Activated CD4-positive, alpha-beta T cell treated with anti-CD3 and anti-CD28 coated beads for 48 hours (primary cell): ENCODE measurements at places on chromosomes 6 and 20.

DNA sequence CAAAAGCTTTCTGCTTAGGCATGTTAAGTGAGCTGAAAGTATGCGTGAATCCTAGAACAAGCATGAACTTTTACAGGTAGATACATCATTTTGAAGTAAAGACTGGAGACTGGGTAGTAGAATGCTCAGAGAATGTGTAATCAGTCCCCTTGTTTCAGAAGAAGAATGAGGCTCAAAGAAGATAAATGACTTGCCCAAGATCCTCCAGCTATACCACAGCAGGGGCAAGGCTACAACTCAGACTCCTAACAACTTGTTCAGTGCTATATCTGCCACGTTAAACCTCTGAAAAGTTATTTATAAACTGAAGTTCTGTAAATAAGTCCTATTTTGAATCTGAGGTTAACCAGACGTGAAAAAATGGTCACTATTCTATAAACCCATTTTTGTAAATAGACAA is 2.9 kb downstream of the RIPOR2 start:
- DNase-seq = no peak

GRCh38 chr6:9064156-9064555 is 628.8 kb upstream of the SLC35B3 start:
- no peak for DNase-seq

DNA sequence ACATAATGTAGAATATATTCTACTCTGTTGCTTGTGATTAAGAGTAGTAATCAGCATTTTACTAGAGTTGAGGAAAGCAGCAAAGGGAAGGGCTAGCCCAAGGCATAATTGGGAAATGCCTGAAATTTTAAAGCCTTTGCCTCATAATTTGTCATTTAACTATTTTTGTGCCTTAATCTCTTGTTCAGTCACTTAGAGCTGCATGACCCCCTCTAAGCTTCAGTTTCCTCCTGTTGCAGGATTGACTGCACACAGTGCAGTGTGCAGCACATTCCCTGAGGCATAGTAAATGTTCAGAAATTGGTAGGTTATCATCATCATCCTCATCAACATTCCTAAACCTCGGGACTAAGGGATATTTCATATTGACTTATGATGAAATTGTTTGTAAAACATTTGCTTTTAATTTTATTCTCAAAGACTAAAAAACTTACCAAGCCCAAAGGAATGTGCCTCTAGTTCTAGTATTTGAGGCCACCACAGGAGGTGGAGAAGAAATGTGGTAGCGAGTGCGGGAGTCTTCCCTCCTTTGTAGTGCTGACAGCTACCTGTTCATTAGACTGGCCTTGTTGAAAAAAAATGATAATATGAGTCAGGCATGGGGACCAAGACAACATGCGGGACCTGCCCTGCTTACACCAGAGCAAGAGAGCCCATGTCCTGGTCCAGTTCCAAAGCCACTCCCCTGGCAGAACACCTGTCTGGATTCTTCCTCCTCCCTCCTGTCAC is 14.8 kb upstream of the TENT5A start:
- no peak for DNase-seq

GRCh38 chr6:131059486-131059885 is 3.6 kb downstream of the EPB41L2 start:
- DNase-seq = no peak

DNA sequence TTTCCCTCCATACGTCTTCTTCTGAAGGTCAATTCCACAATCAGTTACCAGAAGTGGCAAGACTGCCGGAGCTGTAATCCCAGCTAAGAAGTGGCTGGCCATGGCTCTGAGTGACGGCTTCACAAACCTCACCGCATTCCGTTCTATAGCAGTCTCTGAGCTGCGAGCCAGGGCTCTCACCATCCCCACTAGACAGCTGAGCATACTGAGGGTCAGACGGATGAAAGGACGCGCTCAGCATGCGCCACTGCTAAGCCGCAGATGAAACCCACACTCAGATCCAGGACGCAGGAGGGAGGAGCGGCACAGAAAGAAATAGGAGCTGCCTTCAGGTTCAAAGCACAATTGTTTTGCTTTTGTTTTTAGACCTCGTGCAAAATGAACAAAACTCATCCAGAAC is 97.9 kb downstream of the ANKRD60 start:
- no peak for DNase-seq

DNA sequence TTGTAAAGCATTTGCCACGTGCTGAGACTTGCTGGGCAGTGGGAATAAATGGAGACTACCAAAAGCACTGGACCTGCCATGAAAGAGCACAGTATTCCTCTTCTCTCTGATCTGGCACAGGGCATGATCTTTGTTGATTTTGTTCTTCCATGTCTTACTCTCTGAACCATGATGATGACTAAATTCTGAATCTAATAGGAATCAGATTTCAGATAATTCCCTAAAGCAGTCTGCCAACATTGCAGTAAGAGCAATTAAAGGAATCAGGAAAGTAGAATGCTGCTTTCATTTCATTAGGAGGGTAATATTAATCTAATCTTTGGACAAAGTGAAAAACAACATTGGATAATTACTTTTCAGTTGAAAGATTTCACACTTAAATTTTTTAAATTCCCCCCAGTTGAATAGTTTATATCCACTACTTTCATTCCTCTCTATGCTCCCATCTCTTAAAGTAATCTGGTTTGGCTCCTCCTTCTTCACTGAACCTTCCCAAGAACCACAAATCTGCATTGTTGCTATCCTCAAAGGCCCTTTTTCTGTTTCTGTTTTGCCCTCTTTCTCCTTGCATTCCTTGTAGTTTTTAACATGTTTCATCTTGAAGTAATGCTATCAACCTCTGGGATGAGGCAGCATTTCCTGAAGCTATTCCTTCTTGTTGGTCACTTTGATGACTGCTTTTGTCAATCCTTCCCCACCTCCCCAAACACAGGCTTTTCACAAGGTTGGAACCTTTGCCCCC is 243.2 kb upstream of the TENT5A start:
- no peak for DNase-seq
